ENCODE measurements at places on chromosomes 1 and 21.

DNA sequence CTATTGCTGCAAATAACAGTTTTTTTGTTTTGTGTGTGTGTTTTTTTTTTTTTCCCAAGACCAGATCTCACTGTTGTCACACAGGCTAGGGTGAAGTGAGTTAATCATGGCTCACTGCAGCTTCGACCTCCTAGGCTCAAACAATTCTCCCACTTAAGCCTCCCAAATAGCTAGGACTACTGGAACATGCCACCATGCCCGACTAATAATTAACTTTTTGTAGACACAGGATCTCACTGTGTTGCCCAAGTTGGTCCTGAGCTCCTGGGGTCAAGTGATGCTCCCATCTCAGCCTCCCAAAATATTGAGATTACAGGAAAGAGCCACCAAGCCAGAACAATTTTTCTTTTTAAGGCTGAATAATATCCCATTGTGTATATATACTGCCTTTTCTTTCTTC lies 34.9 kb downstream of the DRAM2 start:
- DNase-seq = no peak

GRCh38 chr1:32891241-32891570 lies 4.9 kb downstream of the HPCA start:
- no peak for DNase-seq

DNA sequence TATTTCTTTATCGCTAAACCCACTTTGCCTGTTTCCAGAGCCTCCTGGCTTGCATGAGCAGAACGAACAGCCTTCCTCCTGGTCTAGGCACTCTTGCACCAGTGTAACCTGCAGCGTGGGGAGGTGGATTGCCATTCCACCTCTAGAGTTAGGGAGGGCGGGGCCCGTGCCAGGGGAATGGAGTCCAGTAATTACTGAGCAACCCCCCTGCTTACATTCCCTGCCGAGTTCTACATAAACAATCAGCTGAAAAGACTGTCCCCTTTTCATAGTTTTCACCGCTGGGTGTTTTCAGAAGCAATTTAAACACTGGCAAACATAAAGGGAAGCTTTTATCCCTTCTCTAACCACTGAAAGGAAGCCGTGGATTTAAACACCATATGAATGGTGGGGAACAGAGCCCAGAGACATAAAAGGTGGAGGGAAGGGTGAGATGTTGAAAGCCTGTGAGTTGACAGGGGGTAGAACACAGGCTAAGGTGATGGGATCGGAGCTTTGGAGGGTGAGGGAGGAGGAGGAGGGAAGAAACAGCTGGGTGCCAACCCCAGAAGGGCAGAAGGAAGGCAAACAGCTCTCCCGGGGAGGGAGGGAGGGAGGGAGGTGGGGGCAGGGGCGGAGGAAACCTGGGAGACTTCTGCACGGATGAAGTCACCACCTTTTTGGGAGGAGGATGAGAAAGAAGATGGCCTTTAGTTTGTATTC lies 68.0 kb upstream of the WDR26 start:
- DNase-seq = no peak

- DNase-seq = no peak
Observed at GRCh38 chr1:226529891-226530290, 18.7 kb upstream of the STUM start.

- DNase-seq = no peak
Observed at GRCh38 chr1:107389410-107390396, 248.9 kb downstream of the NTNG1 start.

- no peak for DNase-seq
Observed at GRCh38 chr1:208142590-208143382, 101.4 kb downstream of the PLXNA2 start.

DNA sequence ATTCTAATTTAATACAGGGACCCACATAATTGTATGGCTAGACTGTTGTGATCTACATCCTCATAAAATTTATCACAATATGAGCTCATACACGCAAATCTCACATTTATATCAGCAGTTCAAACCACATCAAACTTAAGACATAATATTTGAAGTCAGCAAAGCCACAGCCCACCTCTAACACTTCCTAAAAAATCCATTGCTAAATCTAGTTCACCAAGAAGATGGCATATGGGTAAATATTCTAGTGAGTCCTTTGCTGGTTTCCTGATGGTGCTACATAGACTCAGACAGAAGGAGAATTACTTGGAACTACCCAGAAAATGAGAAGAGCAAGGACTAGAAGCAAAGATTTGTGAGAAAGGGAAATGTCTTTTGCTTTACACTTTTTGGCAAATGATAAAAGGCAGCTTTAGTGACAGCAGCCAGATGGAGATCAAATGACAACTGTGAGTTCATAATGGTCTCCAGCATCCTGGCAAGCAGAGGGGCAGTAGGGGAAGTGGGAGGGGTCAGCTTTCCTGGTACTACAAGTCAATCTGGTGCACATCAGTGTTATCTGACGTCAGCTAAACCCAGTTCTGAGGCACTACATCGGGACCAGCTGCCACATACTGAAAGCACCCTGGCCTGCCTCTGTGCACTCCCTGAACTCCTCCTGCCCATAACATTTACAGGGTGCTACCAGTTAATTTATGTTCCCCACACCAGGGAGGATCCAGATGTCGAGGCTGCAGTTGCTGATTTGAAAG lies 10.6 kb upstream of the GADD45A start:
- peak; percentile 7 for DNase-seq

- no peak for DNase-seq
Observed at GRCh38 chr1:152110365-152110859, 4.8 kb downstream of the TCHH start.

DNA sequence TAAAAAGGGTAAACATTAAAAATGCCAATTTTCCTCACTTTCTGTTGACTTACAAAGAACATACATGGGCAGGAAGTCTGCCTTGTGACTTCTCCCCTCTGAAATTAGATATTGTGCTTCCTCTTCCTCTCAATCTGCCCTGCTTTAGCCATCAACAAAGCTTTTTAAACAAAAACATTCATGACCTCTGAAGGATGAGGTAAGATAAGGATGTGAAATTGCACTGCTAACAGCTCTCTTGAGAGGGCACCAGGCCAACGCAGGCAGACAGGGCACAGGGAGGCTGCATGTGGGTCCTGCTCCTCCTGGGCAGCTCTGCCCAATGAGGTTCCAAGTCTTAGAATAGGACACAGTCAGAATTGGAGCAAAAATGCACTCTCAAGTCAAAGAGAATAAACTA lies 62.1 kb downstream of the DEGS1 start:
- no peak for DNase-seq

DNA sequence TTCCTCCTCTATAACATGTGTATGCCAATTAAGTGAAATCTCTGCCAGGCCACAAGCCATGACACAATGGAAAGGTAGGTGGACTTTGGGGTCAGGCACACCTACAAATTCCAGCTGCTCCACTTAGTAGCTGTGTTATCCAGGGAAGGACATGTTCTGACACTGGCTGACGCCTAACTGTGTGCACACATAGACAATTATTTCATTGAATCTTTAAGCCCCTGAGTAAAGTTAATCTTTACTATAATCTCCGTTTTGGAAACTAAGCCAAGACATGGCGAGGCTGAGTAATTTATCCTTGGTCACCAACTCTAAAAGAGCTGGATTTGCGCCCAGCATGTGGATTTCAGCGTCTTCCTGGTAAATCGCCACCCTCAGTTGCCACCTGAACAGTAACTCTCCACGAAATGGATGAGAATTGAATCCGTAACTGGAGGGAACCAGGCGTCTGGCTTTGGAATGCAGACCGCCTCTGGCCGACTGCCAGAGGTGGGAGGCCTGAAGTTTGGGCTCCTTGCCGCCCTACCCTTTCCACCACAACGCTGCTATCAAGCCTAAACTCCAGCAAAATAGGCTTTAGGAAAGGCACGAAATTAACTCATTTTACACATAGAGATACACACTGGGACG lies 888 bp upstream of the SNRPE start:
- DNase-seq = no peak

DNA sequence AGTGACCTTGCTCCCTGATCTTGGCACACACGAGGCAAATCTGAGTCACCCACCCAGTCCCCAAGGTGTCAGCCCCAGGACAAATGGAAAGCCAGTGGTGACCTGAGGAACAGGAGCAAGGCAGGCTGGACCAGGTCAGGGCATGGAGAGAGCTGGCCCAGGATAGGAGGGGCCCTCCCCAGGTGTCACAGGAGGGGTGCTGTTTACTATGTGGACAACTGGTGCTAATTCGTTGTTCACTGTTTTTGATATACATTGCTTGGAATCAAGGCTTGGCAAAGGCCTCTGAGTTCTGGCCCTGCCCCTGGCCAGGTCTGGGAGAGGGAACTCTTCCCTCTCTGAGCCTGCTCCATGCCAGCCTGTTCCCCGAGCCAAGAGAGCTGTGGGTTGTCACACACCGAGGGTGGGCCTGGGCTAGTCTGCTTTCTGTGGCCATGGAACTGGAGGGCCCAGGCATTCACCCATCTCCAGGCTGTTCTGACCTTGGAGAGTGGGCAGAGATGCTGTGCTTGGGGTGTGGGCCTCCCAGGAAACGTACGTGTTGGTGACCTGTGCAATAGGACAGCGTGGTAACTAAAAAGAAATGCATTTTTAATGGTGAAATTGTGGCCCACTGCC lies 41.8 kb downstream of the CRYAA start:
- DNase-seq = no peak

DNA sequence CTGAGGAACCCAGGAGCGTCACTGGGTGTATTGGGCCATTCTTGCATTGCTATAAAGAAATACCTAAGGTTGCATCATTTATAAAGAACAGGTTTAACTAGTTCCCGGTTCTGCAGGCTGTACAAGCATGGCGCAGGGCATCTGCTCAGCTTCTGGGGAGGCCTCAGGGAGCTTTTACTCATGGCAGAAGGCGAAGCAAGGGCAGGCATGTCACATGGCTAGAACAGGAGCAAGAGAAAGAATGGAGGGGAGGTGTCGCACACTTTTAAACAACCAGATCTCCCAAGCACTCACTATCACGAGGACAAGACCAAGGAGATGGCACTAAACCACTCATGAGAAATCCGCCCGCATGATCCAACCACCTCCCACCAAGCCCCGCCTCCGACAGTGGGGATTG lies 65.2 kb downstream of the PSMG1 start:
- no peak for DNase-seq

GRCh38 chr1:217590598-217590997 lies 40.3 kb downstream of the GPATCH2 start:
- no peak for DNase-seq

DNA sequence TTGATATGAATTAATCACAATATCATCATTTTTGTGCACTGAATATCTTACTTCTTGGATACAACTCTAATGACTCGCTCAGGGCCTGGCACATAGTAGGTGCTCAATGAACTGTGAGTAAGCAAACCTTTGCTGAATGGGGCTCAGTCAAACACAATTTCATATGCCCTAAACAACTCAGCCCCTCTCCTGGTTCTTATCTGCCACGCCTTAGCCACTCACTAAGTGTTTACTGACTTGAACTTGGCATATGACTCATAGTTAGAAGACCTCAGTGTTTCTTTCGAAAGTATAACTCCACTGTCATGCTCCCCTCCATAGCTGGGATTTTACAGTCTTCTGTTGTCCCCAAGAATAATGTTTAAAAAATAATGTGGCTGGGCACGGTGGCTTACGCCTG lies 4.8 kb upstream of the IFNLR1 start:
- no peak for DNase-seq

GRCh38 chr1:168220470-168220871 lies 5.3 kb upstream of the SFT2D2 start:
- no peak for DNase-seq

DNA sequence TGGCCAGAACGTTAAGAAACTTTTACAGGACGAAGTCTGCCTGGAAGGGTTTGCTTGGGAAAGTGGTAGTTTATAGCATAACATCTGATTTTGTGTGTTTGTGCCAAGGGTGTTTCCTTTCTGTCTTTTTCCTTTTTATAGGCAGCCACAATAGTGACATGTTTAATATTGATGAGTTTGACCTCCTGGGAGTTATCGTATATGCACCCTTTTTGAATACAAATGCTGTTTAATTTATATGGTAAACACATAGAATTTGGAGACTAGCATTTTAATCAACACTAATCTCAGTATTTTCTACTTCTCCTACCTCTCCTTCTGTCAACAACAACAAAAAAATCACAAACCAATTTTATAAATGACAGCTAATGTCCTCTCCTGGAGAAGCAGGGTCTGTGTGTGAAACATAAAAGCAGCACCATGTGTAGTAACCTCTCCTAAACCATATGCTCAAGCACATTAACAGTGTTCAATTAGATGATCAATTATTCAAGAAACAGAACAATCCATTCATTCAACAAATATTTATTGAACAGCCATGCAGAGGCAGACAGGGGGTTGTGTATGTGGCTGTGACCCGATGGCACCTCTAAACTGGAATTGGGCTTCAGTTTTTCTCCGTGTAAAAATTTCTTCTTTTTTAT lies 604 bp upstream of the FMN2 start:
- DNase-seq = no peak

DNA sequence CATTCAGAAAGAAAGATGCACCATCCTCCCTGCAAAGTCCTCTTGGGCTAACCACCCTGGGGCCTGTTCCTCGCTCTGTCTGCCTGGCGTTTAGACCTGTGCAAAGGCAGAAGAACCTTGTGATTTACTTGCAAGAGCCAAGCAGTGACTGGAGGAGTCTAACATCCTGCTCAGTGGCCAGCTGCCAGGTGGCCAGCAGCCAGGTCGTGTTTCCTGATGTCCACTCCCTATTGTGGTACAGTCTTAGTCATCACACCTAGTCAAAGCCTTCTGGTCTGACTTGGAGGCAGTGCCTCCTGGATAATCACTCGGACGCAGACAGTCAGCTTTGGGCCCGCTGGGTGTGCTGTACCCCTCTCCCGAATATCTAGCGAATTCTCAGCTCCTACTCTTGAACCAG lies 118.1 kb downstream of the PGBD5 start:
- DNase-seq = no peak

DNA sequence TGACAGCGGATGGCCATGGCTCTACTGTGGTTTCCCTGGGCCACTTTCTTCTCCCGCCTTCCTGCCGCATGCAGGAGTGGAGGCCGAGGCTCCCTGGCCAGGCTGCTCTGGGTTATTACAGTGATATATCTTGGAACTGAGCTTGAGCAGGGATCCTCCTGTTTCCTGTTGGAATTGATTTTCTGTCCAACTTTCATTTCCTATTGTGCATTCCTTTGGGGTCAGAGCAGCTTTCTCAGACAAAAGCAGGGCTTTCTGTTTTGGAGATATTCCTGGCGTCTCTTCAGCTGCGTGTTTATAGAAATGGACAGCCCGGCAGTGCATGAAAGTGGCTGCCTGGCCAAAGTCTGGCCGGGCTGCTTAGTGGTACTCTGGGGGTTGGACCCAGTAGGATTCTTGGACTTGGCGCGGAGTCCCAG lies 146.4 kb downstream of the KIF26B start:
- DNase-seq = no peak

GRCh38 chr1:211285196-211285595 lies 26.0 kb downstream of the RCOR3 start:
- no peak for DNase-seq

DNA sequence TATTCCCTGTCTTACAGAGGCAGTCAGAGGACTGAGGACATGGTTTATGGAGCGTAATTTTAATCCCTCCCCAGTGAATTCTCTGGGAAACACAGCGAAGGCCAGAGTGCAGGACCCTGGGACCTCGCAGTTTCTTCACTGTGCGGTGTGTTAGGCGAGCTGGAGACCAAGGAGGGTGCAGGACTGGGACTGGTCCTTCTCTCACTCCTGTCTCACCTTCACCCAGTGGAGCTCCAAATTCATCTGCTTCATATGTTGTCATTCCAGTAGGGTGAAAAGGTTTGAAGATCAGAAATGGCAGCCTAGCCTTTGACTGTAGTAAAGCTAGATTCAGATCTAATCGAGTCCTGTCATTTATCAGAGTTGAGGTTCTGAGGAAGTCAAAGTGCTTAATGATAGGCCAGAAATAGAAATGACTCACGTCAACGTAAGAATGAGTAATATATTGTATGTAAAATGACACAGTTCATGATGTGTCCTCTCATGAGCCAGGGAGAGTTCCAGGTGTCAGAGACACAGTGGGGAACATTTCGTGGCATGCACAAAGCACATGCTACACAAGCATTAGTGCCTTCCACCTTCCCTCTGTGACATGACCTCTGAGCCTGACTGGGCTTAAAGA lies 647.5 kb downstream of the SMYD3 start:
- no peak for DNase-seq
